ENCODE measurements at places on chromosomes 7 and 10.
A peak's percentile ranks its signal among the peaks of the same experiment; 100 is the strongest.

DNA sequence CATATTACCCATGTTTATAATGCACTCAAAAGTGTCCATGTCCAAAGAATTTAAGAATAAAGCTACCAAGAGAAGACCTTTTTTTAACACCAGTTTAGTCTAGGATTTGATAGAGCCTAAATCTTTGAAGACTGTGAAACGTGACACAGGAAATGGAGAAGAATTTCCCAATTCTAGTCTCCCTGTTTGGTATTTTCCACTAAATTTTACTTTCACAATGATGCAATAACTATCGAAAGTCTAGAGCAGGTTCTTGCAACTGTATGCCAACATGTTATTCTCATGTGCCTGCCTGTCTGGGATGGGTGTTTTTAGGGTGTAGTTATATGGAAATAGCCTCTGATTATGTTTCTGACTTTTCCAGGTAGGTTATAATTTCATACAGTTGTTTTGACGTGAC lies 6.9 kb upstream of the MXI1 start:
- H3K36me3 ChIP-seq: no peaks in the 10 kb centered on the region
- H3K4me1 ChIP-seq: no peaks in the 10 kb centered on the region
- no peaks in the 10 kb centered on the region for H3K27me3 ChIP-seq
- H3K4me3 ChIP-seq: no peak overlapping the region
- H3K27ac ChIP-seq: no peak overlapping the region

GRCh38 chr7:150357270-150357669 lies 11.4 kb upstream of the REPIN1 start:
- no peak for DNase-seq
- H3K4me3 ChIP-seq: no peak overlapping the region
- H3K27ac ChIP-seq: no peak overlapping the region
- H3K4me1 ChIP-seq: no peaks in the 10 kb centered on the region

DNA sequence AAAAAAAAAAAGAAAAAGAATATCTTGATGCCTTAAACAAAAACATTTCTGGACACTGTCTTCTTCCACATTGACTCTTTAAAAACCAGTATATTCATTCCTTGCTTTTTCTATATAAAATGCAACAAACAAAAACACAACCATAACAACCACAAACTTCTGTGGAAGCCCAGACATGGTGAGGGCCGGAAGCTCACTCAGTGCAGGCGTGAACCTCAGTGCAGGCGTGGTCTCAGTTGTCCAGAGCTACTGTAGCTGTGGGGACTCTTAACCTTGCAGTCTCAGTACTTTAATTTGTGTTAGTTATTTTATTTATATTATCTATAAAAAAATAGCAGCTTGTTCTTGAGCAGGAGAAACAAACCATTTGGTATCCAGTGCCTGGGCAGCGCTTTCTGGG lies 131.8 kb downstream of the DOCK1 start:
- H3K4me3 ChIP-seq: no peak overlapping the region
- H3K4me1 ChIP-seq: no peaks in the 10 kb centered on the region
- H3K27me3 ChIP-seq: no peaks in the 10 kb centered on the region
- H3K36me3 ChIP-seq: peaks cover 88% of the 10 kb centered on the region

DNA sequence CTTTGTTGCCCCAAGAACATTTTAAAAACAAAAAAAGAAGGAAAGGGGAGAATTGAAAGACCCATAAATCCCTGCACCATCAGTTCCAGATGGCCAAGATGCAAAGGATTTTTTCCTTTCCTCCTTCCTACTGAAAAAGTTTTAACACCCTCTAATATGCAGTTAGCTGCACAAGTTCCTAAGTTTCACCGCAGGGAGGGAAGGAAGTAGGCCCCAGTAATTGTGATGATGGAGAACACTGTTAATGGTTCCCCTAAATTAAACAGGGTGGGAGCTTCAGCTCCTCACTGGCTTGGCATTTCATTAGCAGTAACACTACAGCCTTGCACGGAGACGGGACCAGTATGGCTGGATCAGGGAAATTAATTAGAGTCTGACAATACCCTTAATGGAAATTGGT lies 63.7 kb upstream of the PPIF start:
- H3K27me3 ChIP-seq: no peaks in the 10 kb centered on the region
- no peaks in the 10 kb centered on the region for H3K36me3 ChIP-seq
- no peak for DNase-seq
- H3K27ac ChIP-seq: no peak overlapping the region
- no peaks in the 10 kb centered on the region for H3K4me1 ChIP-seq

- H3K27ac ChIP-seq: peak overlapping the region; percentile 55
- peak; percentile 40 for DNase-seq
- H3K4me1 ChIP-seq: peaks cover 12% of the 10 kb centered on the region
- no peak overlapping the region for H3K4me3 ChIP-seq
- H3K36me3 ChIP-seq: peaks cover 45% of the 10 kb centered on the region
Measured at GRCh38 chr7:43873300-43873699, 4.0 kb upstream of the MRPS24 start.

DNA sequence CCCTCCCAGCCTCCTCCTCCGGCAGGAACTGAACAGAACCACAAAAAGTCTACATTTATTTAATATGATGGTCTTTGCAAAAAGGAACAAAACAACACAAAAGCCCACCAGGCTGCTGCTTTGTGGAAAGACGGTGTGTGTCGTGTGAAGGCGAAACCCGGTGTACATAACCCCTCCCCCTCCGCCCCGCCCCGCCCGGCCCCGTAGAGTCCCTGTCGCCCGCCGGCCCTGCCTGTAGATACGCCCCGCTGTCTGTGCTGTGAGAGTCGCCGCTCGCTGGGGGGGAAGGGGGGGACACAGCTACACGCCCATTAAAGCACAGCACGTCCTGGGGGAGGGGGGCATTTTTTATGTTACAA lies 83.3 kb downstream of the PAX2 start:
- H3K27me3 ChIP-seq: no peaks in the 10 kb centered on the region
- no peaks in the 10 kb centered on the region for H3K36me3 ChIP-seq
- H3K4me1 ChIP-seq: peaks cover 38% of the 10 kb centered on the region
- no peak overlapping the region for H3K27ac ChIP-seq

DNA sequence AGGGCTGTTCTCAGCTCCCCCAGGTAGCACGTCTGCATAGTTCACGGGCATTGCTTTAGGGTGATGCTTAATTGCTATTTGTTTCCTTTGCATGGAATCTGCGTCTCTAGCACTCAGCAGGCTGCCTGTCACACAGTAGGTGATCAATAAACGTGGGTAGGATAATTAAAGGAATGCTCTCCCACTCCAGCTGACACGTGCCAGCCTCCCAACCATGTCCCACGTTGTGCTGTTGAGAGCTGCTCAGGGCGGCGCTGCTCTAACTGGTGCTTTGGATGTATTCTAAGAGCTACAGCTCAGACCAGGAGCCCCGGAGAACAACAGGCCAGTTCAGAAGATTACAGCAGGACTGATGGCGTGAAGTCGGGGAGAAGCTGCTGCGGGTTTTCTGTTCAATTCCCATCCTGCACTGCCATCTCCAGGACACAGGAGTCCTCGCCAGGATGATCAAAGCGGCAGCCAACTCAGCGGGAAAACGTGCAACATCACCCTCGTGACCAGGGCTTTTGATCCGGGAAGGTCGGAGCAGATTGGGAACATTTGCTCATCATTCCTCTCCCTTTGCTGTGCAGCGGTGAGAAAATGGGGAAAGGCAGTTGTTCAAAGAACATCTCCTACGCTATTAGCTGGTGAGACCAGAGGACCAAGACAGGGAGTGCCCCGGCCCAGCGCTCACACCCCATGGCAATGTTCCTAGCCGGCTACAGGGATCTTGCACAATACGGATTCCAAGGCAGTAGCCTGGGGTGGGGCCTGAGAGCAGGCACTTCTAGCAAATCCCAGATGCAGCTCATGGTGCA lies 50.5 kb upstream of the FOXK1 start:
- H3K36me3 ChIP-seq: no peaks in the 10 kb centered on the region
- H3K27ac ChIP-seq: peak overlapping the region; percentile 80
- peak; percentile 82 for DNase-seq
- no peaks in the 10 kb centered on the region for H3K4me1 ChIP-seq

- no peak overlapping the region for H3K27ac ChIP-seq
- H3K27me3 ChIP-seq: no peaks in the 10 kb centered on the region
- H3K4me1 ChIP-seq: no peaks in the 10 kb centered on the region
- no peaks in the 10 kb centered on the region for H3K36me3 ChIP-seq
Measured at GRCh38 chr7:98551611-98552273, 65.3 kb upstream of the NPTX2 start.

GRCh38 chr7:134276951-134277350 lies 39.8 kb downstream of the SLC35B4 start:
- DNase-seq: no peak
- no peak overlapping the region for H3K27ac ChIP-seq
- H3K36me3 ChIP-seq: no peaks in the 10 kb centered on the region
- H3K4me1 ChIP-seq: no peaks in the 10 kb centered on the region
- no peaks in the 10 kb centered on the region for H3K27me3 ChIP-seq

GRCh38 chr7:114924038-114924712 lies 2.3 kb downstream of the MDFIC start:
- H3K4me1 ChIP-seq: peaks cover 13% of the 10 kb centered on the region
- peak overlapping the region; percentile 92 for H3K4me3 ChIP-seq
- H3K27me3 ChIP-seq: no peaks in the 10 kb centered on the region
- no peak for DNase-seq
- H3K36me3 ChIP-seq: no peaks in the 10 kb centered on the region

- H3K27me3 ChIP-seq: no peaks in the 10 kb centered on the region
- no peak for DNase-seq
- no peak overlapping the region for H3K4me3 ChIP-seq
- no peak overlapping the region for H3K27ac ChIP-seq
- H3K36me3 ChIP-seq: peaks cover 2% of the 10 kb centered on the region
Measured at GRCh38 chr7:35657125-35657524, 37.8 kb downstream of the HERPUD2 start.

- DNase-seq: no peak
- no peak overlapping the region for H3K4me3 ChIP-seq
- H3K4me1 ChIP-seq: no peaks in the 10 kb centered on the region
- H3K27me3 ChIP-seq: no peaks in the 10 kb centered on the region
Measured at GRCh38 chr7:44894888-44895580, 9.7 kb upstream of the PURB start.

DNA sequence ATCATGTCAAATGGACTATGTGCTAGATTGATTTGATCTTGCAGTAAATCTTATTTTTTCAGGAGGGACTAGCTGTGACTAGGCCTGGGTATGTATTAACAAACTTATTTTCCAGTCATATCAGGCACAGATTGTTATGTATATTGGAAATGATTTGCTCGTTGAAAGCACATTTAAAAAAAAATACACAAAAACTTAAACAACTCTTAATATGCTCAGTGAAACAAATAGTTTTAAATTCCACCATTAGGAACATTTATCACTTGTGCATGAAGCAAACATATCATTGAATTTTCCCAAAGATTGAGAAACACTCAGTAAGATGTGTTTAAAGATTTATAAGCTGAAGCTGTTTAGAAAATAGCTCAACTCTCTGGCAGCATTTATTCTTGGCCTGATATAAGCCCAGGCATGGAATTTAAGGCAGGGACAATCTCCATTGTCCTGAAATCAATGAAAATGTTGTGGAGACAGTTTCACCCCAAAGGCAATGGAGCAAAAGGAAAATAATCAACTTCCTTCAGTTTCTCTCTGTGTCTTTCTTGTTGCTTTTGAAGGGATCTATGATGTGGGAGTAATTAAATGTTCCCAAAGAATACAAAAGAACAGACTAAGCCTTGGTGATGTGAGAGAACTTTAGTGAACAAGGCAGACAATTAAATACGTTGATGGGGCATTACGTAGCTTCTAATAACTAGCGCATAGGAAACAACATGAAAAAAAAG lies 250.3 kb downstream of the GPR37 start:
- H3K27me3 ChIP-seq: no peaks in the 10 kb centered on the region
- DNase-seq: no peak
- no peaks in the 10 kb centered on the region for H3K4me1 ChIP-seq
- H3K4me3 ChIP-seq: no peak overlapping the region
- no peak overlapping the region for H3K27ac ChIP-seq

DNA sequence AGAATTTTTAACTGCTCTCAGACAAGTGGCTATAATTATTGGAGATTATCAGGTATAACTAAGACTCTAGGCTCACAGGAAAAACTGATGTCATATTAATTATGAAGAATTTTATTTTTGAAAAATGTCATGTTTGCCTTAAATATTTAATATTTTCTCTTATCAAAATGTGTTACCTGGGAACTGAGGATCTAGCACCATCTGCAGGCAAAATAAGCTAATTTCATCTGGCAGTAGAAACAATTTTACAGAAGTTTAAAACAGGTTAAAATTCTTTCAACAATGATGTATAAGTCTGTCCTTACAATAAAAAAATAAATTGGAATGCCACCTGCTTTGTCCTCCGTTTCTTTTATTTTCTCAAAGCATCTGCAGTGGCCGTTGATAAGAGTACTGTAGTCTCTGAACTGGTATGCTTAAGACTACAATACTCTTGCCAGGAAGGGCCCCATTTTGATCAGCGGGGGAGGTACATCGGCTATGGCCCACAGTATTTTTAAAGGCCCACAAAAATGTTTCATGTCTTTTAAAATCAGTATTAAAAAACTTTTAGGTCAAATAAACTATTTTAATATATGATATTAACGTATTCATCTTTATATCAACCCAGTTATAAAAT lies 81.3 kb downstream of the VWDE start:
- H3K27ac ChIP-seq: no peak overlapping the region
- no peaks in the 10 kb centered on the region for H3K4me1 ChIP-seq
- no peaks in the 10 kb centered on the region for H3K27me3 ChIP-seq
- H3K4me3 ChIP-seq: no peak overlapping the region
- no peaks in the 10 kb centered on the region for H3K36me3 ChIP-seq

- H3K27me3 ChIP-seq: no peaks in the 10 kb centered on the region
- H3K4me3 ChIP-seq: no peak overlapping the region
- no peaks in the 10 kb centered on the region for H3K4me1 ChIP-seq
- DNase-seq: no peak
- no peak overlapping the region for H3K27ac ChIP-seq
Measured at GRCh38 chr10:6297522-6297921, 94.8 kb downstream of the PFKFB3 start.

DNA sequence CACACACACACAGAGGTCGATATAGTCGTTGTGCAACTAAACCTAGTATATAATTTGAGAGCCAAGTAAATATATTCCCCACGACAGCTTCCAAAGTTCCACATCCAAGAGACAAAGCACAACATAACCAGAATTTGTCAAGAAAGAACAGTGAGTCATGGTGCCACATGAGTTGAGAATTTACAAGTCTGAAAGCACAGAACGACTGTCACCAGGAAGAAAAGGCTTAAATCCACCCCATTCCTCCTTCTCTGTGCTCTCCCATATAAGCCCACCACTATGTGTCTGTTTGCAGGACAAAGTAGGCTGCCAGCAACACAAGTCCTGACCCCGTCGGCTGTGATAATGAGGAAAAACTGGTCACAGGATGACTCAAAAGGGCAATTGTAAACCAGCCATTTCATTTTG lies 32.8 kb downstream of the GSAP start:
- H3K27ac ChIP-seq: no peak overlapping the region
- H3K36me3 ChIP-seq: no peaks in the 10 kb centered on the region
- no peak overlapping the region for H3K4me3 ChIP-seq
- H3K4me1 ChIP-seq: no peaks in the 10 kb centered on the region

GRCh38 chr7:158239290-158239981 lies 348.2 kb downstream of the PTPRN2 start:
- H3K36me3 ChIP-seq: no peaks in the 10 kb centered on the region
- no peak for DNase-seq

DNA sequence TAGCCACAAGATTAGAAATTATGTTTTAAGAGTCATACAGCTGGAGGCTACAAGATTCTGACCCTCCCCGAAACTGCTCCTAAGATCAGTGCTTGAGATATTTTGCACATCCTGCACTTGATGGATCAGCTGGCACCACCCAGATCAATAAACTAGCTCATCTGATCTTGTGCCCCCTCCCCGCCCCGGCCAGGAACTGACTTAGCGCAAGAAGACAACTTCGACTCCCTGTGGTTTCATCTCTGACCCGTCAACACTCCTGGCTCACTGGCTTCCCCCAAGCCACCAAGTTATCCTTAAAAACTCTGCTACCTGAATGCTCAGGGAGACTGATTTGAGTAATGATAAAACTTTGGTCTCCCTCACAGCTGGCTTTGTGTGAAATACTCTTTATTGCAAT lies 73.5 kb upstream of the NPSR1 start:
- H3K36me3 ChIP-seq: no peaks in the 10 kb centered on the region
- no peaks in the 10 kb centered on the region for H3K27me3 ChIP-seq
